ENCODE measurements at places on chromosomes 16 and 17. TPM values are rescaled to one million over a fixed set of nuclear protein-coding genes. Genes with fewer than 3 reads are reported as not detected.

Gene C16orf89
- 1.2 TPM for total RNA-seq

Gene ASGR1
- total RNA-seq = 5.7 TPM

Gene TBC1D3G
- 2.2 TPM for total RNA-seq

Gene HS3ST3A1
- 22.7 TPM for total RNA-seq

Gene PRR15L
- 0.93 TPM for total RNA-seq

Gene TGFB1I1
- total RNA-seq = 26.6 TPM

Gene PDILT
- total RNA-seq = not detected

Gene CCL14
- 0.60 TPM for total RNA-seq

Gene MEOX1
- 7.9 TPM for total RNA-seq

Gene TBX6
- 0.66 TPM for total RNA-seq

Gene SYNGR3
- 6.5 TPM for total RNA-seq

Gene LIMD2
- 23.4 TPM for total RNA-seq

Gene LPO
- total RNA-seq = 0.44 TPM

Gene CRHR1
- 20.6 TPM for total RNA-seq

Gene TBC1D26
- 2.9 TPM for total RNA-seq

Gene KRT222
- 11.5 TPM for total RNA-seq

Gene PIEZO1
- total RNA-seq = 61.1 TPM

Gene OR1A1
- not detected for total RNA-seq

Gene CX3CL1
- 12.3 TPM for total RNA-seq

Gene HSD17B2
- total RNA-seq = 34.0 TPM

Gene RAB40B
- total RNA-seq = 27.8 TPM

Gene IL21R
- total RNA-seq = 0.33 TPM

Gene KRT39
- 0.44 TPM for total RNA-seq

Gene PLXDC1
- 49.3 TPM for total RNA-seq

Gene C17orf50
- not detected for total RNA-seq

Gene CMTR2
- 61.4 TPM for total RNA-seq

Gene SDR42E1
- 3.1 TPM for total RNA-seq

Gene KRTAP4-1
- not detected for total RNA-seq

Gene MT1F
- 0.77 TPM for total RNA-seq

Gene KRT12
- 50.0 TPM for total RNA-seq

Gene SMCR8
- 21.5 TPM for total RNA-seq

Gene GRIN2A
- 4.3 TPM for total RNA-seq

Gene CCDC78
- total RNA-seq = 1.0 TPM

Gene SLC16A5
- total RNA-seq = 8.0 TPM

Gene ZG16
- total RNA-seq = not detected

Gene AARS1
- 98.4 TPM for total RNA-seq

Gene CDRT15
- not detected for total RNA-seq

Gene PRDM7
- not detected for total RNA-seq

Gene MLX
- total RNA-seq = 29.8 TPM

Gene SOCS3
- 19.5 TPM for total RNA-seq

Gene CD7
- 0.99 TPM for total RNA-seq

All from camera-type eye (tissue), 1 donor.